ENCODE measurements at places on chromosomes 3 and 15.
A peak's percentile ranks its signal among the peaks of the same experiment; 100 is the strongest.

DNA sequence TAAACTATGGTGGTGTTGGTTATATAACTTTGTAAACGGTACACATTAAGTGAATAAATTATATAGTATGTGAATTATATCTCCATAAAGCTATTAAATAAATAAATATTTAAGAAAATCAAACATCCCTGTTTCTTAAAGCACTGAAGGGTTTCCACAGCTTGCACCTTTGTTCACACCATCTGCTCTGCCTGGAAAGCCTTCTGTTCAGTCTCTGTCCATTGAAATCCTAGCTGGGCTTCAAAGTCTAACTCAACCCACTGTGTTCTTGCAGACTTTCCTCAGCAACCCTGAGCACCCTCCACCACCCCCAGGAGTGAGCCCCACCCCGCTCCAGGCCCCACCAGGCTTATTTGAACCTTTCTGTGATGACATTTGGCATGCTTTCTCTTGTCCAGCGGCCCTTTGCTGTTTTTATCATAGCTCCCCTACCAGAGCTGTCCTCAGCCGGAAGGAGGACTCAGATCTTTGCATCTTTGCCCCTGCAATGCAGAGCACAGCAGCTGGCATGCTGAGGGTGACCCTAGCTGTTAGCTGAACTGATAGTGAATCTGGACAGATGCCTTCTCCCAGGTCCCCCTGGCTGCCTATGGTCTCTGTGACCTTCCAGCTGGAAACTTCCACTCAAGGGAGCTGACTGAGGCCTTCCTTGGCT, 105.2 kb downstream of the DAPK2 start:
- DNase-seq: peak; percentile 45

DNA sequence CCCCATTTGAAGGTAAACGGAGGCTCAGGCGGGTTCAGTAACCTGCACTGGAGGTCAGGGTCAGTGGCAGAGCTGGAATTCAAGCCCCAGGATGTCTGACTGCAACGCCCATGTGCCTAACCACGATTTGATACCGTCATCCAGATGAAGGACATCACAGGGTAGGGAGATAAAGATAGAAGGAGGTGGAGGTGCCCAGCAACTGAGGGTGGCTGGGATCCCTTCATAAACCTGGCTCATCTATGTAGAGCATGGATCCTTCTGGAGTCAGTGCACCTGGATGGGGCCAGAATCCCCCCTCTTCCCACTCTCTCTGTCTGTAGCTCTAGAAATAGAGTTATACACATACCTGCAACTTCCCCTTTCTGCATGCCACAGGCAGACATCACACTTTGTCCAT, 41.3 kb downstream of the GOLGA8S start:
- DNase-seq: no peak

- no peak for DNase-seq
Measured at GRCh38 chr3:53642211-53642610, 147.8 kb downstream of the CACNA1D start.

DNA sequence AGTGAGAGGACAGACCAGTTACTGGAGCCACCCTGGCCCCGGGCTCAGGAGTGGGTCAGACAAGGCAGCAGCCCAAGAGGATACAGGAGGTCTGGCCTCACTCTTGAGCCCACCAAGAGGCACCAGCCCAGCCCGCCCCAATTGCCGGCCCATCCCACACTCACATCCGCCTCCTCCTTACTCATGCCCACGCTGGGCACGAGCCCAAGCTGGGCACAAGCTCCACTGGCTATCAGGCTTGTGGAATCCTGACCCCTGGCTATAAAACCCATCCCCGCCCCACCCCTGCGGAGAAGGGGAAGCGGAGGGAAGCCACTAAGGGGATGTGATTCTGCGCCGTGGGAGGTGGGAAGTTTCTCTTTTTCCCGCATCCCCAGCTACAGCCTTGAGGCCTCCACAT, 25.9 kb downstream of the ADCY5 start:
- peak; percentile 77 for DNase-seq

GRCh38 chr3:157416347-157417087, 20.1 kb upstream of the PTX3 start:
- no peak for DNase-seq
